Left ventricle myocardium inferior (tissue), 1 donor: ENCODE measurements at places on chromosomes 7 and 10. TPM values are rescaled to one million over a fixed set of nuclear protein-coding genes. Genes with fewer than 3 reads are reported as not detected.

Gene FBXL13
- total RNA-seq: 0.36 TPM

Gene SP4
- 5.9 TPM for total RNA-seq

DNA sequence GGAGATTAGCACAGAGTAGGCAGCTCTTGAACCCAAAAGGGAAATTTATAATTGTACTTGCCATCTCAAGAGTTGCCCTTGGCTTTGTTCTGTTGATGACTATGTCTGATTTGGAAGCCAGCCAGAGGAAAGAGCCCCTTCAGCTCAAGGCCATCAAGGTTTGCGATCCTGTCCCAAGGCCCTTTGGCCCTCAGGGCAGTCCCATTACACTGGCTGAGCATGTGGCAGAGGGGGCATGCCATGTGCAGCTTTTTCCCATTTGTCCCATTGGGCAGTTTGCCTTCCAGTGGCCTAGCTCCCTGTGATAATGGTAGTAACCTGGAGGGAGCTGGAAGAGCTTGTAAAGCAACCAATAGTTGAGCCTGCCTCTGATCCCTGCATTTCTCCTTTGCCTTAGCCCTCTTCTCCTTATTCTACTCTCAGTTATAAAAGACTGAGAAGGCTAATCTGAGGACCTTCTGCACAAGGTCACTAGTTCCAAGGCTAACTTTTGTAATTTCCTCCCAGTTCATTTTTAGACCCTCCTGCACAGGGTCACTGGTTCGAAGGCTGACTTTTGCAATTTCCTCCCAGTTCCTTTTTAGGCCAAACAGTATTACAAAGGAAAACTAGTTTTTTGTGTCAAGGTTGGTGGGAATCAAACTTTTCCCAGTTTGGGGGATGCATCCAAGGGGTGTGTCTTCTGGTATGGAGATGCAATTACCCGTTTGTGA lies 31.0 kb upstream of the ARHGAP12 start:
- H3K27me3 ChIP-seq: no peaks in the 10 kb centered on the region
- H3K27ac ChIP-seq: no peak overlapping the region
- no peaks in the 10 kb centered on the region for H3K36me3 ChIP-seq
- no peaks in the 10 kb centered on the region for H3K4me1 ChIP-seq
- no peak overlapping the region for H3K4me3 ChIP-seq

DNA sequence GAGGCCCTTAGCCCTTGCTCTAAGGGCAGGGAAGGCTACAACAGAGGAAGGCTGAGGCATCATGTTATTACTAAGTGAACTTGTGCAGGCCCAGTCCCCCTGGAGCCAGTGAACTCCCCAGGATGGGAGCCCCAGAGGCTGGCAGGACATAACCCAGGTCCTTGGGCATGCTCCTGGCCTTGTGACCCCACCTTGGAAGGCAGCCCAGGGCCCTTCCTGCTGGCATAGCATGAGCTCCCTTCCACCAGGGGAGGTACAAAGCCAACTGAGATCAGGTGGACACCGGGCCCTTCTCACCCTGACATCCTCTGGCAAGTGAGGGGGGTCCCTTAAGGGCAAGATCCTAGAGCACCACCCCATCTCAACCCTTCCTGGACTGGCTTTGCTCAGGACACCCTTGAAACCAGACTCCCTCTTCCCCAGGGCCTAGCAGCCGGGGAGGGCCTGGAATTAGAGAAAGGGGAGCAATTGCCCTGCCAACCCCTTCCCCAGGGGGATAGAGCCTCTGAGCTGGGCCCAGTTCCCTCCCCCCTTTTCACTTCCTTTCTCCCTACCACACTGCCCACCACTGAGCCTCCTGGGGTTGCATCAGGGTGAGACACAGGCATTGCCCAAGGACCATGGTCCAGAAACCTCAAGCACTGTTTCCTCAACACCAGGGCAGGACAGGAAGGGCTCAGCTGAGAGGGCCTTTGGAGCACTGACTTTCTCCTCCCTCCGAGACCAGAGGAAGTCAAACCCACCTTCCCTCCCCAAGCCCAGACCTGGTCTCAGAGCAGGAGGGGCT lies 1.8 kb upstream of the VSIR start:
- DNase-seq: peak; percentile 46
- H3K27me3 ChIP-seq: no peaks in the 10 kb centered on the region
- H3K4me3 ChIP-seq: no peak overlapping the region
- peak overlapping the region; percentile 36 for H3K27ac ChIP-seq

DNA sequence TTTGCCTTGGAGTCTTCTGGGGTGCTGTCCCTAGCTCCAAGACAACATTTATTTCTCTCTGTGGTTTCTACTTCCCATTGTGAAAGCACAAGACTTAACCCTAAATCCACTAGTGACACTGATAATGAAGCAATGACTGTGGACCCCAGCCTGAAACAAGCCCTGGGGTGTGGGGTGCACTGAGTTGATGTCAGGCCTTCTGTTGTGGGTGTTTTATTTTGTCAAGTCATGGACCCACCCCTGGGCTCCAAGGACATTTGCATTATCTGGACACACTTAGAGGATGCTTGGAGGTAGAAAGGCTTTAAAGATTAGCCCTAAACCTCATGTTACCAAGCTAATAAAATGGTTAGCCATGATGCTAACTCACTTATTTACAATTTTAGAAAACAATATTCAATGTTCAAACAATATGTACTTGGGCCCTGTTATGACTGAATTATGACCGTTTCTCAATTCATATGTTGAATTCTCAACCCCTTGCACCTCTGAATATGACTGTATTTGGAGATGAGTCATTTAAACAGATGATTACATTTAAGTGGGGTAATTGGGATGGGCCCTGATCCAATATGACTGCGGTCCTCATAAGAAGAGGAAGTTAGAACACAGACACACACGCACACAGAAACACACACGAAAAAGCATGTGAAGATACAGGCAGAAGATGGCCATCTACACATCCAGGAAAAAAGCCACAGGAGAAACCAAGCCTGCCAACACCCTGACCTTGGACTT lies 137.2 kb upstream of the IGFBP3 start:
- H3K27me3 ChIP-seq: no peaks in the 10 kb centered on the region
- H3K27ac ChIP-seq: no peak overlapping the region
- peaks cover 16% of the 10 kb centered on the region for H3K4me1 ChIP-seq

DNA sequence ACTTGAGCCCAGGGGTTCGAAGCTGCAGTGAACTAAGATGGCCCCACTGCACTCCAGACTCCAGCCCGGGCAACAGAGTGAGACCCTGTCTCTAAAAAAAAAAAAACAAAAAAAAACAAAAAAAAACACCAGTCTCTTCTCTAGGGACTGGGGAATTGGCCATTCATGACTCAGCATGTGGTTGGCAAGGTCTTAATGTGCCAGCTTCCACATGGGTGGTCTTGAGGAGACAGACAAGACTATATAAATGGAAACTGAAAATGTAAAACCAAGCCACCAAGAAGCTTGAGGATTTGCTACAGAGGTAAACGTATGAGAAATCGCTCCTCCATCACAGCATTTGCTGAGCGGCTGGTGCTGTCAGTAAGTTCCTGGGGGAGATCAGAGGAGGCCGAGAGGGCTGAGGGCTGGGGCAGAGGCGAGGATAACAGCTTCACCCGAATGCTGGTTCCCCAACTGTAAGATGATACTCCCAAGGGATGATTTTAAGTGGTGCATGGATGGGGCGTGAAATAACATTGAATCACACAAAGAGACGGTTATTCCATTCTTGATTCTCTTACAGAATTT lies 128.7 kb downstream of the C10orf105 start:
- H3K4me1 ChIP-seq: no peaks in the 10 kb centered on the region
- H3K27ac ChIP-seq: no peak overlapping the region
- no peak overlapping the region for H3K4me3 ChIP-seq
- peaks cover 40% of the 10 kb centered on the region for H3K27me3 ChIP-seq
